Left forelimb (tissue), 1 donor: ENCODE measurements at places on chromosomes 4 and X.

DNA sequence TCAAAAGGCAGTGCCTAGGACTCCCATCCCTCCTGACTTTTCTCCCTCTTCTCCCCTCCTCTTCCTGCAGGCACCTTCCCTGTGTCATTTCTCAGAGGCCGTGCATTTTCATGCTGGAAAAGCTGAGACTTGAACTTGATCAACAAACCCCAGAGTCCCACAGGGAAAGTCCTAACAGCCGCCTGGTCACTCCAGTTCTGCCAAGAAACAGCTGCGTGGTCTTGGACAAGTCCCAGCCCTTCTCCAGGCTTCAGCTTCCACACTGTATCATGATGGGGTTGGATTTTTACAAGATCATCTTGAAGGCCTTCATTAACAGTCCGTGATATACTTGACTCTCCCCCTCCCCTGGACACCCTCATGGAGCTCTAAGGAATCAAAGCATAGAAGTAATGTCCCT lies 366.0 kb downstream of the BCOR start:
- DNase-seq = no peak

DNA sequence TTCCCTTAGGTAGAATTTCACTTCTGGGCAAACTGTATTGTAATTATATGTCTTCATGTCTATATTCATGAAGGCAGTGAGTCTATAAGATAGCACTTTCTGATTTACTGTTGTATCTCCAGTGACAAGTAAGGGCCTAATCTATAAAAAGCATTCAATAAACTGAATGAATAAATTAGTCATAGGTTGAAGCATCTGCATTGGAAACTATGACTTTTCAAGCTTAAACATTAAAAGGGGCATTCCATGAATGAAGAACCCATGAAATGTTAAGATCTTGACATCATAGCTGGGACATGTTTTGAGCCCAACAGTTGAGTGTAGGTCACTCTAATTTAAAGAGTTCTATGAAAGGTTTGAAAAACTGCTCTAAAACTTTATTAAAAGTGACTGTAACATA lies 159.3 kb upstream of the LCORL start:
- no peak for DNase-seq

GRCh38 chrX:13748486-13748885 lies 13.9 kb downstream of the OFD1 start:
- DNase-seq = no peak

GRCh38 chrX:115189110-115189509 lies at the start of gene RBMXL3:
Gene RBMXL3, plus strand, starts transcription at chrX:115189410. Its CDS starts 32 bp downstream, at chrX:115189442.
- no peak for DNase-seq

DNA sequence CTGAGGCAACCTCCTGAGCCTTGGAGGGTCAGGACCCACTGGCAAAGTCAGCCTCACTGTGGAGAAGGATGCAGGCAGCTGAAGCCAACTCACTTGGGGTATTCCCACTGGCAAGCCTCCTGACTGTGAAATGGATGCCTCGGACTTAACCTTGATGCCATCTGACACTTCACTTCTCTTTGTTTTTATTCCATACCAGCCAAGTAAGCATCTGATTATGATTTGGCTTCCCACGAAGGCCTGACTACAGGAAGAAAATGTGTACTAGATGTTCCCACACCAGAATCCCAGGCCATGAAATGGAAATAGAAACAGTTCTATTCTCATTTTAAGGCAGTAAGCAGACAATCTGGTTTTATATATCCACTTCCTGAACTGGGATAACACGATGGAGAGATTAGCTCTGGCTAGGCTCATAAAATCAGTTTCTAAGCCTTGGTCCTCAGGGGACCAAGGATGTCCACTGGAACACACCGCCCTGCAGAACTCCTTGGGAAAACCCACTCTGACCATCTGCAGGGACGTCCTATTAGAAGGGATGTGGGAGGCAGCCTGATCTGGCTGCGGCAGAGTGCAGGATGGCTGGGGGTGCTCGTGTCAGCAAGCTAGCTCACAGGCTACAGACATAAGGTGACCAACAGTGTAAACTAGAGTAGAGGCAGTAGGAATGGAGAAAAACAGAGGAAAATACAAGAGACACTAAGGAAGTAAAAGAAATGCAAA lies 89.3 kb downstream of the TSPAN5 start:
- DNase-seq = no peak

DNA sequence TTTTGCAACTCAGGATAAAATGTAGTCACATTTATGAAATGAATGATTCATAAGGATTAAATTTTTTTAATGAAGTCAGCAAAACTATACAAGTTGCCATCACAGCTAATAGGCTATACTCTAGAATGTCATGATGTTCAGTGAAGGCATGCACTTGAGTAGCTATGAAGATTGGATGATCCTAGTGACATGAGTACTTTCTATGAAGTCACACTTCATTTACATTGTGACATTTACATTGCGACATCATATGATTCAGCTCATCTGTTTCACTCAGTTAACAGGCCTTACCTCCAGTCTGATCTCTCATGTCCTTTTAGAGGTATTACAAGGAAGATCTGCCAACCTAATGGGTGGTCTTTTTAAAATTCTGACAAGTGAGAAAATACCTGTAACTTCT lies 82.7 kb upstream of the FGF13 start:
- no peak for DNase-seq

- DNase-seq = no peak
Measured at GRCh38 chr4:150382028-150382427, 199.9 kb upstream of the MAB21L2 start.

GRCh38 chr4:145734576-145735346 lies 54.8 kb downstream of the C4orf51 start:
- DNase-seq = no peak

GRCh38 chr4:86679441-86679840 lies 85.3 kb downstream of the PTPN13 start:
- no peak for DNase-seq
